ENCODE measurements at places on chromosomes 5 and 9.

- DNase-seq, result no peak
Observed at GRCh38 chr9:82247318-82247717, 258.7 kb downstream of the SPATA31D1 start.

DNA sequence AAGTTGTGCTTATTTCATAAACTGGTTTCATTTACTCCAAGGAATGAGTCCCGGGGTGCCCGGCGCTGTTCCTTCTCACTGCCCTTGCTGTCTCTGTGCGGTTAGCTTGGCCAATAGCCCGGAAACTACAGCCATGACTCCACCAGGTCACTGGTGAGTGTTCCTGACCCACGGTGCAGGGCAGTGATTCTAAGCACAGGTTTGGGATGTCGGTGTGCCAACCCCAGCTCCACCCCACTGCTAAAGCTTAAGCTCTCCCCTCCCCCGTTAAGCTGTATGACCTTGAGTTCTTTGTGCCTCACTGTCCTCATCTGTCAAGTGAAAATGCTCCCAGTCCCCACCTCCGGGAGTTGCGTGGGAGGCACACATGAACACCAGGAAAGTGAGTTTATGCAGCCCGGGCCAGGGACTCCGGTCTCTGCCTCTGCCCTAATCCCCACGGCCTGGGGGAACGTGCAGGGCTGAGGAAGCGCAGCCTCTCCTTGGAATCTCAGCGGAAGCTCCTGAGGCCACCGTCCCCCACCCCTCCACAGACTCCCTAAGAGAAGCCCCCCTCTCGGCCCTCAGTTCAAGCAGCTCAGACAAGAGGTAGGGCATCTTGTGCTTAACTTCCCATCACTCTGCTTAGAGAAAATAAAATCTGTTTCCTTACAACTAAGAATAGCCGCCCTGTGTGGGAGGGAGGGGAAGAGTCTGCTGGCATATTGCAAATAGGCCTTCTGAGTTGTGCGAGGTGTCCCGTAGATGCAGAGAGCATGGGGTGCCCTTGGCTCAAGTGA is 92.0 kb upstream of the RAI14 start:
- DNase-seq, result no peak

- DNase-seq, result peak; percentile 23
Observed at GRCh38 chr5:40446910-40447309, 232.8 kb upstream of the PTGER4 start.

GRCh38 chr9:9173264-9173663 is 1373.7 kb upstream of the DMAC1 start:
- no peak for DNase-seq

GRCh38 chr9:18007621-18008020 is 428.8 kb downstream of the SH3GL2 start:
- DNase-seq, result no peak

DNA sequence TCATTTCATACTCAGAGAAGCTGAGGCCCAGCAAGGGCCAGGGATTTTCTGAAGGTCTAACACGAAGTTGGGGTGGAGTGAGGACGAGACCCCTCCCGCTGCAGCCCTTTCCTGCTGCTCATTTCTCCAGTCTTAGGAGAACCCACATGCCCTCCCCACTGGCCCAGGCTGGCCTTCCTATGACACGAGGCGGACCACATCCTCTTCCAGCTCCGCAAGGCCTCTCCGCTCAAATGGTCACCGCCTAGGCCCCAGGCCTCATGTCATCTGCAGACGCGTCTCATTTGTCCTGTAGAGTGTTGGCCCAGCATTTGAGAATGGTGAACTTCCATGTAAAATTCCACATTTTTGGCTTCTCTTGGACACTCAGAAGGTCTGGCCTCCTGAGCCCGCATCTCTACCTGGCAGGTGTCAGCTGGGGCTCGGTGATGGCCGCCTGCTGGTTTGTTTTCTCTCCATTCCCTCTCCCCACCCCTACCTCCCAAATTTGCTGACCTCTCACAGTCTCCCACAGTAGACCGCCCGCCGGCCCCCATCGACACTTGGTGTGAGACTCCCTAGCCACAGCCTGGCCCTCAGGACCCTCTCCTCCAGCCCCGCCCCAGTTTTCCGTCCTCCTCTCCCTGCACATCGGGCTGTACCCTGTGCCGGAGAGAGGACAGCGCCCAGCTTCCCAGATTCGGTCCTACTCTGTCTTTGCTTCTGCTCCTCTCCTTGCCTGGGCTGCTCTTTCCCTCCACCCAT is 51.7 kb downstream of the ERGIC1 start:
- no peak for DNase-seq

GRCh38 chr9:120446671-120447070 is 133.3 kb downstream of the CDK5RAP2 start:
- no peak for DNase-seq

- no peak for DNase-seq
Observed at GRCh38 chr5:35852084-35852734, 4.5 kb upstream of the IL7R start.

- peak; percentile 57 for DNase-seq
Observed at GRCh38 chr9:112112519-112112918, 62.6 kb downstream of the SUSD1 start.

DNA sequence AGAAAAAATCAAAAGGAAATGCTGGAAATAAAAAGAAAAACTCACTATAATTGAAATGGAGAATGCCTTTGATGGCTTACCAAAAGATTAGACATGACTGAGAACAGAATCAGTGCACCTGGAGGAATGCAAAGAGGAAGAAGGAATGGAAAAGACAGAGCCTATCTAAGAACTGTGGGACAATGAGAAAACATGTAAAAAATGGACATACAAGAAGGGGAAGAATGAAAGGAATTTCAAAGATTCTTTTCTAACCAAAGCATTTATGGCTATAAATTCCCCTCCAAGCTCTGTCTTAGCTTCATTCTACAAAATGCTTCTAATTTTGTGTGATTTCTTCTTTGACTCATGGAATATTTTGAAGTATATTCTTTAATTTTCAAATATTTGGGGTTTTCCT is 47.5 kb upstream of the CLK4 start:
- DNase-seq, result no peak

- DNase-seq, result no peak
Observed at GRCh38 chr5:147466360-147466980, 43.4 kb downstream of the DPYSL3 start.

DNA sequence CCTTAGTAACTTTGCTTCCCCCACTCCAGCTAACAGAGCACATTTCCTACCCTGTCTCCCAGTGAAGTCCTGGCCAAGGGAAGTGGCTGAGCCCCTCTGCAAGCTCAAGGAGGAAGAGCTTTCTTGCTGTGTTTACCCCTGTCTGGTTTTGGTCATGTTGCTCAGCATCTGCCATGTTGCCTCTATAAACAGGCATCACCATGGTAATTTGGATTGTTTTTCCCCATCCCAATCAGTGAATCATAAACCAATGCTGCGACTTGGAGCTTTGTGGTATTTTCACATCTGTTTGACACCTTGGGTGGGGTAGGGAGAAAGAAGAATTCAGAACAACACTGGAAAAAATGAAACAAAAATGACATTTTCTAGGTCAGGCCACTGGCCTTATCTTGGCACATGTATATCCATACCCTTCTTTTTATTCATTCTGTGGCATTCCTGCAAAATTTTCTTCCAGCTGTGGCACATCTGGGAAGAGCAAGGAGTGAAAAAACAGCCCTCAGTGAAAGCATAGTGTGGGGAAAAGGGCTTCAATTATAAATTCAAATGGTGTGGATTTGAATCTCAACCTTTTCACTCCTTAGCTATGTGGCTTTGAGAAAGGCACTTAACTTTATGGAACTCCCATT is 42.5 kb downstream of the SLIT3 start:
- DNase-seq, result peak; percentile 42

DNA sequence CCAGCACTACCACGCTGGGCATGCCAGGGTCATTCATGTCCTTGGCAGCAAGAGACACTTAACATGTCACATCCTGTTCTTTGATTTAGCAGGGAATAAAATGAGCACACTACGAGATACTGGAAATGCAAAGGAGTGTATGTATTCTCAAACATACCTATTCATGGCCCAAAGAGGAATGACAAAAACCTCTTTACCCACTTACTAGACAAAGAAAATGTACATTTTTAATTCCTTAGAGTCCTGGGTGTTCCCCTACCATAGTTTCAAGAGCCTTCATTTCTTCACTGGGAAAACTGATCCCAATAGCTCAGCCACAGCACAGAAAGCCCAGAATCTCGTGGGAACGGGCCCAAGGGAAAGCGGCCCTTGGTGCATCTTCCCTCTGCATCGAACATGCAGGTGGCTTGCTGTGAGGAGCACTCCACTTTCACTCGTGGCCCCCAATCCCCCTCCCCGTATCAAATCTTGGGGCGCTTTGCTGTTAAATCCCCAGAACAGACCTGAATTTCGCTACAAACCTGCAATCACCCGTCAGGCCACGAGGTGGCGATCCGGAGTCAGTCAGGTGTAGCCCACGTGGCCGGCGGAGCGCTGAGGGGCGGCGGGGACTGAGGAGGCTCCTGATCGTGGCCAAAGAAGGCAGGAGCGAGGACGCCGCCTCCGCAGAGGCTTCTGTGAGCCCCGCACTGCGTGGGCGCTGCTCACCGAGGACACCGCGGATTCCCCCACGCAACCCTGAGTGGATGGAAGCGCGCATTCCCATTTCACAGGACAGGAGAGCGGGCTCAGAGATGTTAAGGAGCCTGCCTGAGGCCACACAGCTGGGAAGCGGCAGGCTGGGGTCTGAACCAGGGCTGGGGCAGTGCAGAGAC is 91.4 kb downstream of the LMX1B start:
- peak; percentile 24 for DNase-seq

DNA sequence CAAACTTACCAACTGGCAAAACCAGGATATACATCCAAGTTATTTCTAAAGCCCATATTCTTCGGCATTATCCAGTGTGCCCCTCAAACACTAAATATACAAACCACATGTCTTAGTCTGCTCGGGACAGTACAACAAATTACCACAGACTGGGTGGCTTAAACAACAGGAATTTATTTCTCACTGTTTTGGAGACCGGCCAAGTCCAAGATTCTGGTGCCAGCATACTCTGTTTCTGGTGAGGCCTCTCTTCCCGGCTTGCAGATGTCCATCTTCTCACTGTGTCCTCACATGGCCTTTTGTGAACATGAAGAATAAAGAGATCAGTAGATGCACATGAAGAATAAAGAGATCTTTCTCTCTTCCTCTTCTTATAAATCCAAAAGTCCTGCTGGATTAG is 12.9 kb upstream of the SLCO6A1 start:
- peak; percentile 53 for DNase-seq

DNA sequence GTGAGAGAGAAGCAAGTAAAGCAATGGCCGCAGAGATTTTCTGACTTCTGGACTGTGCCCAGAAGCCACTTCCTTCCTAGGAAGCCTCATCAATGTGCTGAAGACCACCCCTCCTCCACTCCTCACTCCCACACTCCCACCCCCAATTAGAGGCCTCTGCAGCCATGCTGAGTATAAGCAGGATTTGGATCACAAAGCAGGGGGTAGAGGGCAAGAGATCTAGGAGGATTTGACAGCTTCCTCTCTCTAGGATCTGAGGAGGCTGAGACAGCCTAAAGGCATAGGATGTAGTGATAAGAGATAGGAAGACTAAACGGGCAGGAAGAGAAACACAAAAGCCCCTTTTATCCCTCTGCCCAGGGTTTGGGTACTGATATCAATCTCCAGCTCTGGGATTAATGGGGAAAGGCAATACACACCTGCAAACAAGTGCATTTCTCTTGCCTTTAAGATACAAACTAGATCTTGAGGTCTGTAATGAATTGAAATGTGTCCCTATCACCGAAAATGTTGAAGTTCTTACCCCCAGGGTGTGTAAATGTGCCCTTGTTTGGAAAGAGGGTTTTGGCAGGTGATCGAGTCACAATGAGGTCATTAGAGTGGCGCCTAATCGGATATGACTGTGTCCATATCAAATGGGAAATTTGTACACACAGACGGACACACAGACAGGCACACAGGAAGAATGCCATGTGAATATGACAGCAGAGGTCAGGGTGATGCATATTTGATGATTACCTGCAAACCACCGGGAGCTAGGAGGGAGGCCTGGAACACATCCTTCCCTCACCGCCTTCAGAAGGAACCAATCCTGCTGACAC is 28.5 kb downstream of the KCNV2 start:
- DNase-seq, result no peak

DNA sequence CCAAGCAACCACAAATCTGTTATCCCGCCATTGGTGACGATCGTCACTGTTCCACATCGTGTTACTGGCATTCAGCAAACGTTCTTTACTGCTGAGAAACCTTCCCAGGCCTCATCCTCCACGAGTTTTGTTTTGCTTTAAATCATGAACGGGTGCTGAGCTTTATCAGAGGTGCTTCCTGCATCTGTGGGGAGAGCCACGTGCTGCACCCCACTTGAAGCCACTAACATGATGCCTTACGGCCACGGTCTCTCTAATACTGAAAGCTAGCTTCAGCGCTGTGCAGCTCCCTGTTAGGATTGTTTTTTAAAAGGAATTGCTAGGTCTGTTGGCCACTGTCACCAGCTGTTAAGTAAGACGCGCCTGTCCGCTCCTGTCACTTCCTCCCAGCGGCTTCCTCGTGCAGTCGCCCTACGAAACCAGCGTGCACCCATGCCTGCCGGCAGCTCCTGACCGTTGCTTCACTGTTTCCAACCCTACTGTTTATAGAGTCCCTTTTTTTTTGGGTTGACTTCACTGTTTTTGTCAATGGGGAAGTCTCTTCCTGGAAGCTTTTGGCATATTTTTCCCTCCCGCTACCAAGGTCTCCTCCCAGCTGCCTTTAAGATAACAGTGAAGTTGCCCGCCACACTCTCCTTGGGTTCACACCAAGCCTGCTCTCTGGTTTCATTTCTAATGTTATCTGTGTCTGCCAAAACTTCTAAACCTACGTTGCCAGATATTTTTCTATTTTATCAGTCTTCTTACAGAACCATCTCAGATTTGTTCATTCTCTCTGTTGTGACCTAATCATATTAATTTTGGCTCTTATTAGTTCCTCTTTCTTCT is 20.3 kb downstream of the LPCAT1 start:
- no peak for DNase-seq

DNA sequence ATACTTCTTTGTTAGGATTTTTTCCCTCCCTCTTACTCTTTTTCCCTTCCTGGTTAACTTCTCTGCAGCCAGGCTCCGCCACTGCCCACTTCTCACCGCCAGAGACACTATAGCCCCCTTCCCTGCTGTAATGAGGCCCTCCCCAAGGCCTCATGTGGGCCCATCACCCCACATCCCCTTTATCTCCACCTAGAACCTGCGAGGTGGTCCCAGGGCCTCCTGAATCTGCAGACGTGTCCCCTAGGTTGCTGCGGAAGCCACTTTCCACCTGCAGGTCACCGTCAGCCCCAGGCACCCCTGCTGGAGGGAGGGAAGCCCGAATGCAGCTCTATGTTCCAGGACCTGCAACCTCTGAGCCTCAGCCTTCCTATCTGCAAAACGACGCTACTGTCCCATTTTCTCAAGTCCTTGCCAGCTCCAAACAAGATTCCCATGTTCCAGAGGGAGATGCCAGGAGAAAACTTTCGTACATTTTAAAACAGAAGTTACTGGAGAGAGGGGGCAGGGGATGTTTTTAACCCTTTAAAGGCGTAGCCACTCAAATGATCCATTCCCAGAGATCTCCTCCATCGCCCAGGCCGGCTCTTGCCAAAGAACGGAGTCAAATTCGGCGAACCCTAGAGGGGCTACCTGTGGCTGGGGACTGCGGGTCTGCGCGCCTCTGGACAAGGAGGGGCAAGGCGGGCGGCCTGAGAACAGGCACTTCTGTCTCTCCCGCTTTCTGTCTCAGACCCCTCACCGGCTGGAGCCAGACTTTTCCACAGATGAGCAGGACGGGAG is 929 bp downstream of the SH3PXD2B start:
- DNase-seq, result peak; percentile 51

GRCh38 chr9:133133681-133134387 is 12.8 kb upstream of the RALGDS start:
- peak; percentile 76 for DNase-seq

GRCh38 chr5:61587125-61587524 is 255.1 kb downstream of the ZSWIM6 start:
- DNase-seq, result no peak

- no peak for DNase-seq
Observed at GRCh38 chr9:78707080-78707479, 410.2 kb downstream of the PSAT1 start.

GRCh38 chr5:133334796-133335639 is 277.3 kb downstream of the FSTL4 start:
- no peak for DNase-seq

All from astrocyte of the cerebellum (primary cell).